ENCODE measurements at places on chromosomes 13 and 19.
A peak's percentile ranks its signal among the peaks of the same experiment; 100 is the strongest.

- DNase-seq = peak; percentile 44
Observed at GRCh38 chr13:73984949-73985691, 149.1 kb downstream of the KLF12 start.

DNA sequence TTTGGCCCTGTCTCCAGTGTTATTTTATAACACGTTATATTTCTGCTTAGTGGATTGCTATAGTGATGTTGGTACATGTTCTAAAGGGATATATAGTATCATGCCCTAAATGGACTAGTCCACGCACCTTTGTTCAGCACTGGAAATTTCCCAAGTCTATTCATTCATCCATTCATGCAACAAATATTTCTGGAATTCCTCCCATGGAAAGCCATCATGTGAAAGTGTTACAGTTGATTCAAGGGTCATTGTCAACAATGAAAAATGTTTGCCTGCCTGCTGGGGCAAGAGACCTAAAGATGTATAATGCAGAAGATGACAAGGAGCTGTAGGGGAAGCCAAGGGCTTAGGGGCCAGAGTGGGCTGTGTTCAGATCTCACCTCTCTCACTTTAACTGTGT, 10.8 kb upstream of the HSPH1 start:
- DNase-seq = no peak

DNA sequence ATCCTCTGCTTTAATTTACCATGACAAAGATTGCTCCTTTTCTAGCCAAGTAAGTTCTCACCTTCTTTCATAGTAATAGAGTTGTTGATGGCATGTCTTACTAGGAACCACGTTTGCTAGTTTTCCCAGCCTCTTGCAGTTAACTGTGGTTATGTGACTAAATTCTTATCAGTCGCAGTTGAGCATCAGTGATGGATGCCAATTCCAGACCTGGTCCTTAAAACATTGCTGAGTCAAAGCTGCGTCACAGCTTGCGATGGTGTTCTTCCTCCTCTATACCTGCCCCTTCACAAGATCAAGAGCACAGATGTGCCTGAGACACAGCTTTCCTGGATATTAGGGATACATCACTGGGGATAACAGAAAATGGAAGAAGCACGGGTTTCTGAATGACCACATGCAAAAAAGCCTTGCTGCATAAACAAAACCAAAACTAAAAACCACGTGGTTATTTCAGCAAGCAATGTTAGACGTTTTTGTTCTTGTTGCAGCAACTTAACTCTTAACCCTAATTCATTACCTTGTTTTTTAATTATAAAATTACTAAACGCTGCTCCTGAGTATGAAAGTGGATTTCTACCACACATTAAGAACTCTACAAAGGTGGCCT, 97.6 kb upstream of the DACH1 start:
- DNase-seq = no peak

GRCh38 chr19:12840091-12841079, 2.1 kb downstream of the MAST1 start:
- no peak for DNase-seq

- no peak for DNase-seq
Observed at GRCh38 chr13:42083138-42083770, 34.8 kb downstream of the DGKH start.

- no peak for DNase-seq
Observed at GRCh38 chr13:74015137-74015536, 119.1 kb downstream of the KLF12 start.

DNA sequence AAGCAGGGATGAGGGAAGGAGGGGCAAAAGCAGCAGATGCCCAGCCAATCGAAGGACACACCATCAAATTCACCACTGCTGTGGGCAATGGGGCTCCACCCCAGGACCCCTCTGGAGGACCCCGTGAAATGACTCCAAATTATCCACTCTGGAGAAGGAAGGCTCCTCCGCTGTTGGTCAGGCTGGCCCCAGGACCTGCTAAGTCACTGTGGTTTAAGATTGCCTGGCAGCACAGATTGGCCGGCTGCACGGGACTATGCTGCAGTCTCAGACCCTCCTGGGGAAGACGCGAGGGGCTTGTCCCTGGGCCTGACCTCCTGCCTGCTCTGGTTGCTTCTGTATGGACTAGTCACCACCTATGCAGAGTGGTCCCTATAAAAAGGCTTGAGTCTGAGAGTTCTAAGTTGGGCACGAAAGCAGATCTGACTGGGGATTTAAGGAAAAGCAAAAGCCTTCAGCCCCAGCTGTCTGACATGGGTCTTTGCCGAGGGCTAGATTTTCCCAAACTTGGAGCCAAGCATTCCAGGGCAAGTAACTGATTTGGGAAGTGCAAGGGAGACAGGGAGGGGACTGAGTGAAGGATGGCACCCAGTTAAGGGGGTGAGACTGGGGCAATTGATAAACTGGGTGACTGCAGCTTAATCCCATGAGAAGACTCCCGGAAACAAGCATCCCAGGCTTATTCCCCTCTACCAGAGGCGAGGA, 91.7 kb downstream of the TSHZ3 start:
- no peak for DNase-seq

DNA sequence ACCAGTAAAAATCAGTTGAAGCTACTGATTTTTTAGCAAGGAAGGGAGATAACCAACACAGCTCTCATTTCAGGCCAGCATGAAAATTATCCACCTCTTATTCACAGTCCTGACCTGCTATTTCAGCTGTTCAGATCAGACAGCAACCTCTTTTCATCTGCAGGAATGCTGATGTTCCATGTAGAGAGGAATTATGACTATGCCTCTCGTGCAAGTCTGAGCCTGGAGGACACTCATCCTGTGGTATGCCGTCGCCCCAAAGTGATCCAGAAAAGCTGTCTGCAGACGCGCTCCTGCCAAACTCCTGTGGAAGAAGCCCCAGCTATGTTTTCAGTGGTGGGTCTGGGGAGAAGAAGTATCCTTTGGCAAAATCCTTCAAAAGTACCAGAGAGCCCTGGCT, 563.5 kb upstream of the SLITRK1 start:
- no peak for DNase-seq

DNA sequence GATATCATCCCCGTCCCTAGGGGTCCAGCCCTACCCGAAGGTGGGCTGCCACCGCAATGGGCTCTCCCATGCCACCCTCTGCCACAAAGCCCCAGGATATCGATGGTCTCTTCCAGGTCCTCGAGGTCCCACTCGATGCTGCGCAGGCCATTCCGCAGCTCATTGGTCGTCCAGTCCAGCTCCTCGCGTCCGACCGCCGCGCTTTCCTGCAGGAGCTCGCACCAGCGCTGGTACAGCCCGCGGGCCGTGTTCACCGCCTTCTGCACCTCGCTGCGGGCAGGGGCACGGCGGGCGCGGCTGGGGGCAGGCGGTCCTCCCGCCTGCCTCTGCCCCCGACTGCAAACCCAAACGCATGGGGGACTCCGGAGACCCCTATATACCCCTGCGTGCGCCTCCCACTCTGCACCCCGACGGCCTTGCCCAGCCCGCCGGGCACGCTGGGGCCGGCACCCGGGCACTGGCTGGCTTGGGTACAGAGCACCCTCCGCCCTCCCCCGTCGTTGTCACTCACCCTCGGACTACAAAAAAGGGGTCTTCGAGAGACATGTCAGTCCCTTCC, 468 bp downstream of the STX10 start:
- DNase-seq = no peak

GRCh38 chr19:43692385-43692784, 22.4 kb upstream of the PLAUR start:
- DNase-seq = no peak

GRCh38 chr13:114053026-114053425, 79.2 kb upstream of the C13orf46 start:
- DNase-seq = no peak

DNA sequence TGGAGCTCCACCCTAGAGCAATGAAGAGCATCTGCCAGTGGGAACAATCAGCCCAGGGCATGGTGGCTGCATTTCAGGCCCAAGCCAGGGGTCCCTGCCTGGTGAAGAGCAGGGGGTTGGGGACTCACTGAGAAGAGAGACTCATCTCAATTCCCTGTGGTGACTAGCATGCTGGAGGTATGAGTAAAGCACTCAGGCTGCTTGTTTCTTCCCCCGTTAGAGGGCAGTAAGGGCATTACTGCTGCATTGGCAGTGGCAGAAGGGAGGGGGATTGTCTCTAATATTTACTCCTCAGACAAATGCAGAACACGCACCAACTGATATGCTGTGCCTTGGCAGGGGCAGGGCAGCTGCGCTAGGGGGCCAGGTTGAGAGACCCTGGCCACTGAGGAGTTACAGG, 329.1 kb downstream of the SLITRK5 start:
- DNase-seq = no peak

- DNase-seq = no peak
Observed at GRCh38 chr13:25232937-25233515, 54.3 kb downstream of the MTMR6 start.

DNA sequence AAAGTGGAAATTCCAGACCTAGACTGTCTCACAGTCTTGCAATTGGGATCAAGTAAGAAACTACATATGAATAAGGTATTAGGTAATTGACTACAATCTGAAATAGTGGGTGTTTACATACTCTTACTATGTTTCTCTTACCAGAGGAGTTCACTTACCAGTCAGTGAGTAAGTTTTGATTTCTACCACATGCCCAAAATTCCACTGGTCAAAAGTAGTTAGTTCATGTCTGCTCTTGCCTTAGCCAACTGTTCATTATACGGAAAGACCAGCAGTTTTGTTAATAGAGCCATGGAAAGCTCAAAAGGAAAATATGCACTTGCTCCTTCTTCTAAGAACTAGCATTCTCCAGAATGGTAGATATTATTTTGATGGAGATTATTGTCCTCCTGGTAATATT, 490.8 kb downstream of the RFC3 start:
- no peak for DNase-seq

- no peak for DNase-seq
Observed at GRCh38 chr19:52099497-52100138, 4.1 kb upstream of the ZNF841 start.

GRCh38 chr19:41535029-41535622, 40.8 kb upstream of the CEACAM21 start:
- no peak for DNase-seq

DNA sequence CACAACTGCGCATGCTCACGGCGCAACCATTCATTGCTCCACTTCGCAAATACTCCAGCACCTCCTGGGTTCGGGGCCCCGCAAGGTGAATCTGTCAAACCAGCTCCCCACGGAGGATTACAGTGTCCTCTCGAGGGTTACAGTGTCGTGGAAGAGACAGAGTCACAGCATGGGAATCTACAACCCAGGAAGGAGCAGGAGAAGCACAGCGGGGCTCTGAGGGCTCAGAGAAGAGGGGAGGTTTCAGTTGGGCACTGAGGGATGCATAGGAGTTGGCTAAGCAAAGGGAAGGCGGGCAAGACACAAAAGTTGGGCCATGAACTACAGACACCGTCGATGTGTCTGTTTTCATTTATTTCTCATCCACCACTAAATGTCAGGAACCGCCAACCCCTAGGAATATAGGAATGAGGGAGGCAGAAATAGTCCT, 1.0 kb upstream of the GTF2F1 start:
- peak; percentile 56 for DNase-seq

DNA sequence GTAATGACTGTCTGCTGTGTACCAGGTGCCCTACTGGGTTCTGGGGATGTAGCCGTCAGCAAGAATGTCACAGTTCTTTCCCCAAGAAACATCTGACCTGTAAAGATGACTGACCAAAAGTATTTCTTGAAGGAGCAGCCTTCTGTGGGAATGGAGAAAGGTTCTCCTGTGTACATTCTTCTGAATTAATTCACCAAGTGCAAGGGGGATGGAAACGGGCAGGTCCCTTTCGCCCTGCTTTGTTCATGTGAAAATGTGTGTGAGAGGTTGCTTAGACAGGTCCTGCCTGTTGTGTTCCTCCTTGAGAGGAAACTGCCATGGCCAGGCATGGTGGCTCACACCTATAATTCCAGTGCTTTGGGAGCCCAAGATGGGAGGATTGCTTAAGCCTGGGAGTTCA, 57.0 kb downstream of the SLC7A9 start:
- no peak for DNase-seq

GRCh38 chr13:67281466-67281865, 51.3 kb upstream of the PCDH9 start:
- DNase-seq = no peak

DNA sequence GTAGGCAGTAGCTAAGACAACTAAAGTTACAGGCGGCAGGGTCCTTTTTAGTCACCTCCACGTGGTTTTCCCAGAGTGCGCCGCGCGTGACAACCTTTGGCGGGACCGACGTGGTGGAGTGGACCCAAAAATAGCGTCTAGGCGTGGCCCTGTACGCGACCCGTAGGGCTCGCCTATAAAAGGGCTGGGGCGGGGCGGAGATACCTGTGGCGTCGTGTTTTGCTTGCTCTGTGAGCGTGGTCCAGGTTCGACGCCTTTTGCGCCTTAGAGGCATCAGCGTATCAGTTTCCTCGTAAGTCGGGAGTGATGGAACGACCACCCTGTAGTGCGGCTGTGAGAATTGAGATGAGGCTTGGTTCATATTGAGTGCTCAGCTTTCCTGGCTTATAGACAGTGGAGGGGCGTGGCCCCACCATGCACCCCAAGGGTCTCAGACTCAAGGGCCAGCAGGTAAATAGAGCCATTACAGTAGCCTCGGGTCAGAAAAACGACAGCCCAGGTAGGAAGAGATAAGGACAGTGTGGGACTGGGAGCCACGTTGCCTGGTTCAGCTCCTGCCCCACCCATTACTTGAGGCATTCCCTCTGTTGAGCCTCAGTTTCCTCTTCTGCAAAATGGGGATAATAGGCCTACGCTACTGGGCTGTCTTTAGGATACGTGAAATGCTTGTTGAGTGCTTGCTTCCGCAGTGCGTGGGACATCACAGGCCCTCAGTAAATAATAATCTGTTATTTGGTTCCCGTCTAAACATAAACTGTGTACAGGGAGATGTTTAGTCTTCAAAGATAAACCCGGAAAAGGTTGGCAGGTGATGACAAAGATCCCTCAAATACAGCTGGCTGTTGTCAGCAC, 693 bp upstream of the TMED1 start:
- DNase-seq = peak; percentile 53

- DNase-seq = no peak
Observed at GRCh38 chr13:22740264-22740663, 440.5 kb upstream of the SGCG start.

DNA sequence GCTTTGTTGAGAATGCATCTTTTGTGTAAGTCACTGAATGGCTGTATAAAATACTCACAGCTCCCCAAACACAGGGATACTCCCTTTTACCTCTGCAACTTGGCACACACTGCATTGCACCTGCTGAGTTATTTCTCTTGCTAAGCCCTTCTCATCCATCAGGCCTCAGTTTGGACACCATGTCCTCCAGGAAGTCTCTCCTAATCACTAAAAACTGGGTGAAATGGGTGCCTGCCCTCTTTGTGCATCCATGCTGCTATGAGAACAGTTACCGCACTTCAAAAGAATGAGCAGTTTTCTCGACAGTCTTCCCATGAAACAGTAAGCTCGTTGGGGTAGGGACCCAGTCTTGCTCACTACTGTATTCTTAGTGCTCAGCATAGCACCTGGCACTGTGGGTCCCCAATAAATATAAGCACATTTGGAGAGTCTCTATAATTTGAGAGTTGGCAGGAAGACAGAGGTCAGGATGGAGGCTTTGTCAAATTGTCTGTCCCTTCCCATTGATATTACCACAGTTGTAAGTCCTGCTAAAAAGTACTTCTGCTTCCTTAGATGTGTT, 4.6 kb upstream of the SLC25A30 start:
- no peak for DNase-seq

Measured in activated CD8-positive, alpha-beta memory T cell treated with anti-CD3 and anti-CD28 coated beads for 4 hours (primary cell).